ENCODE measurements at places on chromosomes 2 and 18.
A peak's percentile ranks its signal among the peaks of the same experiment; 100 is the strongest.

- no peak for DNase-seq
Measured at GRCh38 chr2:46578961-46579360, 99.6 kb downstream of the TMEM247 start.

- DNase-seq, result peak; percentile 69
Measured at GRCh38 chr2:70141212-70141901, 49.5 kb downstream of the C2orf42 start.

DNA sequence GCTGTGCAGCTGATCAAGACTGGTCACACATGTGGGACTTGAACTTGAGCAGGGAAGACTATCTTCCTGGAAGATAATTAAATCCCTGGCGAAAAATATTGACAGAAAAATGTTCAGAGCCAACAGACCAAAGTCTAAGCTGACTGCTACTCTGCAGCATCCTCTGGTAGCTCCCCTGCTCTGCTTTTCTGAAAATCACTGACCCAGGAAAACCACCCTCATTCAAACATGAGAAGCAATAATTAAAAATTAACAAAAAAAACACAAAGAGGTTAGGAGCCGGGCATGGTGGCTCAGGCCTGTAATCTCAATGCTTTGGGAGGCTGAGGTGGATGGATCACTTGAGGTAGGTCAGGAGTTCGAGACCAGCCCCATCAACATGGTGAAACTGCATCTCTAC lies 151.9 kb downstream of the SCG2 start:
- DNase-seq, result no peak

DNA sequence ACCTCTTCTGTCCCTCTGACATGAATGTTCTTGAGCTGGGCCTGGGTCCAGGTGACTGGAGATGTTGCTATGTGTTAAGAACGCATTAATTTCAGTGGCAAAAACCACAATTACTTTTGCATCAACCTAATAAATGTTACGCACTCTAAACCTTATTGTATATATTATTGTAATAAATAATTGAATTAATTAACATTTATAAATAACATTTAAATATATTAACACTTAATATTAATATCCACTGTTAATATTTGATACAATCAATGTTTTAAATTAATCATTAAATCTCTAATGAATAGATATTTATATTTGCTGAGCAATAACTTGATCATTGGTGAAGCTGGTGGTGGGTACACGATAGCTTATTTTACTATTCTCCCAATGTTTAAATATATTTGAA lies 97.4 kb downstream of the KCNF1 start:
- DNase-seq, result no peak

GRCh38 chr18:32549248-32550110 lies 78.8 kb upstream of the GAREM1 start:
- DNase-seq, result peak; percentile 39

GRCh38 chr2:32553829-32554432 lies 73.9 kb upstream of the TTC27 start:
- no peak for DNase-seq

DNA sequence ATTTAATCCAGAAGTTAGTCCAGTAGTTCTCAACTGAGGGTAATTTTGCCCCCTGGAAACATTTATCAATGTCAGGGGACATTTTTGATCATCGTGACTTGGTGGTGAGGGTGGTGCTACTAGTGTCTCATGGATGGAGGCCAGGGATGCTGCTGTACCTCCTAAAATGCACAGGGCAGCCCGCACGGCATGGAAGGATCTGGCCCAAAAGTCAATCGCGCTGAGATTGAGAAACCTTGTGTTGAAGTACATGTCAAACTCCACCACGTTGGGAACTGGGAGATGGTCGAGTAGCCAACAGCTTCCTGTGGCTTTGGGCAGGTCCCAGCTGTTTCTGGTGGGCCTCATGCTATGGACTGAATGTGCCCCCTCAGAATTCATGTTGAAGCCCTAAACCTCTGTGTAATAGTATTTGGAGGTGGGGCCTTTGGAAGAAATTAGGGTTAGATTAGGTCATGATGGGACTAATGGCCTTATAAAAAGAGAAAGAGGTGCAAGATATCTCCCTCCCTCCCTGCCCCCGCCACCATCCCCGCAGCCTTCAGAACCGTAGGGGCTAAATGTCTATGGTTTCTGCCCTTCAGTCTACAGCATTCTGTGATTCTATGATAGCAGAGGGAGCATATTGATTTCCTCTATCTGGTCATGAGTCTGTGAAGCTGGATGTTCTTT lies 259.7 kb downstream of the MYCN start:
- DNase-seq, result no peak

GRCh38 chr2:145503511-145503910 lies 983.6 kb upstream of the ZEB2 start:
- DNase-seq, result no peak

GRCh38 chr2:158321264-158321663 lies 135.3 kb downstream of the CCDC148 start:
- DNase-seq, result no peak

DNA sequence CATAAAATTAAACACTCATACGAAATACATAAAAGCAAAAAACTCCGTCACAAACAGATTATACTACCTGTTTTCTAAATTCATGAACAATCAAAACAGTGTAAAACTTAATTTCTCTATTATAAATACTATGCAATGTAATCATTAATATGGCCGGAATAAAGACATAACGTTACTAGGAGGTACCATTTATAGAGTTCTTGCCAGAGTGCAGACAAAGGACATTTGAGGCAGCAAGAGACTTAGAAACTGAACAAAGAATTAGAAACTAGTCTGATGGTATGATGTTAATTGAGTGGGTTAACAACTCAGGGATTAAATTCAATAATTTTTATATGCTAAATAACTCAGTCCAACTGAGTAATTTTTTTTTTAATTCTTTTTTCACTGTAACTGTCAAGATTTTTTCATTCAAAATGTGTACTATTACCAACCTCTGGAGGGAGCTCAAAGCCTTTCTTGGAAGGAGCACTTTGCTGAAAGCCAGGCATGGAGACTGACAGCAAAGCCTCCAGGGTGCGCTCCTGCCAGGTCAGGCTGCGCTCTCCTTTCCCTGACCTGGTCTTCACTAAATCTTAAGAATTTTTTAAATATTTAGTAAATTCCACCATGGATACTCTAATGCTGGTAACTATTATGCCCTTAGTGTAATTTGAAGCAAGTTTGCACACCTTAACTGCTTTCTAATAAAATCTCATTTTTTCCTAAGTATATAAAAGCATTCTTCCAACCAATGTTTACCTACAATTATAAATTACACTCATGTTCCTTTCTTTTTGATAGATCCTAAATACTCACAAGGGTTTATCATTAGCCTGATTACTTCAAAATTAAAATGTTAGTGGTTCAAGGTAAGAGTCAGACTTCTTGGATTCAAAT lies 34.1 kb downstream of the WDR35 start:
- DNase-seq, result peak; percentile 73

DNA sequence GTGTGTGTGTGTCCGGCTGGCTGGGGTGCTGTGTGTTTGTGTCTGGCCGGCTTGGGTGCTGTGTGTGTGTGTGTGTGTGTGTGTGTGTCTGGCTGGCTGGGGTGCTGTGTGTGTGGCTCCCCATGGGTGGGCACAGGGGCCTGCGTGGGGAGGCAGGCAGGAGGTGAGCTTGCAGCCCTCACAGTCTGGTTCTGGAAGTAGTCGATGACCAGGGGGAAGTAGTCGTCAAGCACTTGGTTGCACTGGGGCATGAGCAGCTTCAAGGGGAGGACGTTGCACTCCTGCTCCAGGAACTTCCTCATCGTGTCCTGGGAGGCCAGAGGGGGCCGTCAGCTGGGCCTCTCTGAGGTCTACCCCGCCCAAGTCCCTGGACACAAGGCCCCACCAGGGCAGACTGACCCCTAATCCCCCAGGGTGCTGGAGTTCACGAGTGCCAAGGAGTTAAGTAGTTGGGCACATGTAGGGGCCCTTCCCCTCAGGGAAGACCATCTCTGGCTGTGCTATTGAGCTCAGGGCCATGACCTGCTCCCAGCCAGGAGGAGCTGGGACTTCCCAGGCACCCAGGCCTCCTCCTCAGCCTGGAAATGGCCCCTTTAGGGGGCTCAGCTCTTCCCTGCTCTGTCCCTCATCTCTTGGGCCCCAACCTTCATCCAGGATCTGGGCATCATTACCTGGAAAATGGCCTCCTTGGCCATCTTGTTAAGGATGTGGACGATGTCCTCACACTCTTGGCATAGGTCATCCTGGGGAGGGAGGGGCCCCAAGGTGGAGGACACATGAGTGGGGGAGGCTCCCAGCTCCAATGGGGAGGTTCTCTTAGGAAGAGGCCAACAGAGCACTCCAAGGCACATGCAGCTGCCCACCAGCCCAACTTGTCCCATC lies 1.3 kb downstream of the SFTPB start:
- peak; percentile 32 for DNase-seq

DNA sequence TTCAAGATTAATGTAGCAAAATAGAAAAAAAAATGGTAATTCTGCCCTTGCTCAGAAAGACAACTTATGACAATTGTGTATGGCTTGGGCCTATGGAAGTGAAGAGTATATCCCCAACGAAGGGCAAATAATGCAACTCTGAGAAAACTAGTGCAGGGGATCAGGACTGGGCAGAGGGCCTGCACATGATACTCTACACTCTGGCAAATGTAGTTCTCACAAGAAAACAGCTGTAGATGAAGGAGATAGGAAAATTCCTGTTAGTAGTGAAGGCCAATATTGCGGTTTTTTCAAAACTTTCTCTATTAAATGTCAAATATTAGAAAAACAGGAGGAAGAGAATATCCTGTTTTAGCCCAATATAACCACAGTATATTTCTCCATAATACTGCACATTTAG lies 77.8 kb downstream of the SCN9A start:
- DNase-seq, result no peak
